Esophagus mucosa (tissue), 1 donor: ENCODE measurements at places on chromosomes 1 and 21. TPM values are rescaled to one million over a fixed set of nuclear protein-coding genes. Genes with fewer than 3 reads are reported as not detected.

DNA sequence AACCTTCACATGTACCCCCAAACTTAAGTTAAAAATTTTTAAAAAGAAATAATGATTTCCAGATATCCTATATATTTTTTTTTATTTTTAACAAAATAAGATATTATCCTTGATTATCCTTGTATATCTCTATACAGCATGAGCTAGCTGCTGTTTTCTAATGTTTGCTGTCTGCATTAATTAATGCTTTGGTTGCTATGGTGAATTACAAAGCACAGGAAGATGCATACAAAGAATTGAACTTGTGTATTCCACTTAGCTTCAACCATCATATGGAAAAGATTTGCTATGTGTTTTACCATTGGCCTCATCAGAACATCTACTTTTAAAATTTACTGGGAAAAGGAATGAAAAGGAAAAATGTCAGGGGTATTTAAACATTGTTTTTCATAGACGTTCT is 35.4 kb downstream of the VPS45 start:
- ATAC-seq, result no peak

DNA sequence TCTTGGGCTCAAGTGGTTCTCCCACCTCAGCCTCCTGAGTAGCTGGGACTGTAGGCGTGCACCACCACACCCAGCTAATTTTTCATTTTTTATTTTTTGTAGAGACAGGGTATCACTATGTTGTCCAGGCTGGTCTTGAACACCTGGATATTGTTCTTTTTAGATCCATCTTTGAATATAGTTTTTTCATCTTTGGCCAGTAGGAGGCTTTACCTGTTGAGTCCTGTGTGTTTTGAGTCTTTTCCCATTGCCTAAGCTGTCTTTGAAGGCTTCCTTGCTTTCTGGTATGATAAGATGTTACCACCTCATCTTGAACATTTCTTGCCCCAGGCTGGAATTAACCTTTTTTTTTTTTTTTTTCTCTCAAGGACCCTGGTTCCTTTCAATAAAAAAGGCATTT is 387.8 kb upstream of the RUNX1 start:
- ATAC-seq, result no peak

DNA sequence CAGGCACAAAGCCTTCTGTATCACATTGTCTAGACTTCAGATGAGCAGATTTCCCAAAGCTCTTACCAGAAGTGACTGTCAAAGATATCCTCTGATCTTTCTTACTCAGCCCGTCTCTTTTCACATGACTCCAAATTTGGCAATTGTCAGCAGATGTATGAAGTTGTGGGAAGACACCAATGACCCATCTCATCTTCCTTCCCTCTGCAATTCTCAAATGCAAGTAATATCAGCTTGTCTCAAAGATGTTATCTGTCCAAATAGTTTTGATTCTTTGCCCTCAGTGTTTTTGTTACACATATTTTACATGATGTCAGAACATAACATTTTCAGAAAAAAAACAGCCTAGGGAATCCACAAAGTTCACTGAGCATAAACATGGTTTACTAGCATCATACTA is 45.1 kb upstream of the RGS2 start:
- ATAC-seq, result no peak

DNA sequence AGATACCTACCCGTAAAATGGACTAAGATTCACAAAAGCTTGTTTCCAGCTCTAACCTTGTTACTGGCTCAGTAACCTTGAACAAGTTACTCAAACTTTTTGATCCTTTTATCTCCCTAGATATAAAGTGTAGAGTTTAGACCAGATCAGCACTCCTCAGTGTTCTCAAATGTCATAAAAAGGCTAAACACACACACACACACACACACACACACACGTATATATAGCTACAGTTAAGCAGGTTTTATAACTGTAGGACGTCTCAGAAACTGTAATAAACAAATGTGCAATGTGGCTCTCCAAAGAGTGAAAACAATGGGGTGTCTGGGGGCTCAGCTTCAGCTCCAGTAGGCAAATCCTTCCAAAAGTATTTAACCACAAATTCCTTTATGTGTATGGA is 34.0 kb downstream of the KCNJ15 start:
- ATAC-seq, result no peak

DNA sequence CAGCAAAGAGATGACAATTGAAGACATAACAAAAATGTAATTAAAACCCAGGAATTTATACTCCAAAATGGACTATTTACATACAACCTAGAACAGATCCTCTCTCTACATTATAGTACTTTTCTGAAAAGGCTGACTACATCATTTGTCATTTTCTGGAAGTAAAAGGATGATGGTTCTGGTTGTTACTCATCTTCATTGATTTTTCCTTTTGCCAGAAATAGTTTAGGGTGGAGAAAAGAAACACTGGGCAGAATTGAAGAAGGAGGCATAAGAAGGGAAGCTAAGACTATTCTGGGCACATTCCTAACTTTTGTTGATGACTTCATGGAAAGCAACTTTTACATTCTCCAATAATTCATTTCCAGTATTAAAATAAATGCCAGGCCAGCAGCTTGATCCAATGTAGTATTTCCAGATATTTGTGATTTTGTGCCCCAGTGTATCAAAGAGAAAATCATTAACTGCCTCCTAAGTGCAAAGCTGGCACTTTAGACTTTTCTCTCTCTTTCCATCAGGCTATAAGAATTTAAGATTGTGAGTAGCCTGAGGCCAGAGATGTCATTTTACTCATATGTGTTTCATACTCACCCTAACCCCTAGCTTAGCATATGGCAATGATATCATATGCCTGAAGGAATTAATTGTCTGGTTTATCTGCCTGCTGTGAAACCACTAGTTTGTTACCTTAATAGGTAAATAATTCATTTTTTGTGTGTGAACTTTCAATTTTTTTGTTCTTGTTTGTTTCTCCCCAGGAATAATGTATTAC is 369.5 kb upstream of the LYPLAL1 start:
- ATAC-seq, result no peak

DNA sequence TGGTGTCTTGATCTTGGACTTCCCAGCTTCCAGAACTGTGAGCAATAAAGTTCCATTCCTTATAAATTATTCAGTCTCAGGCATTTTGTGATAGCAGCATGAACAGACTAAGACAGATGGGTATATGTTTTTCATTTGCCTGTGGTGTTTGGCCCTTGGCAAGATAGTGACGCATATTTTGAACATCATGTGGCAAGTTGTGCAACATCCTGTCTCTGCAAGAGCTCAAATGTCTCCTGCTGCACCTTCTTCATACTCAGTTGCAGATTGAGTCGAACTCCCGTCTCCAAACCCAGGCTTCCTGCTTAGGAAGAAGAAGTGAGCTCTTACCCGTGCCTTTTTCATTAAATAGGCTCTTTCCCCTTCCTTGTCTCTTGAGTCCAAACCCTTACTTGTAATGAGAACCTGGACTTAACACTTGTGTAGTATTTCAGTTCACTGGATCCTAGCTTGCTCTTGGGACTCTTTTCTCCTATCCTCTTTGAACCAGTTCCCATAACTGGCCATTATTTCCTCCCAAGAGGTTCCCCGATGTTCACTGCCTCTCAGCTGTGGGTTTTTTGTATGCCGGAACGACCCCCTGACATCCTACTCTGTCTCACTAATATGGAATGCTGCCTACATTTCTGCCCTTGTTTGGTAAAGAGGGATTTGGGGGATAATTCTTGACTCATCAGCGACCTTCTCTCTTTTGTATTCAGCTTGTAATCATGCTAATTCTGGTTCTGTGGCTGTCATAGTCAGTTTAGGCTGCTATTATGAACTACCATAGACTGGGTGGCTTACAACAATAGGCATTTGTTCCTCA is 125.0 kb upstream of the KCNK2 start:
- no peak for ATAC-seq

- no peak for ATAC-seq
These were observed 232.5 kb downstream of the NCAM2 start for GRCh38 chr21:21230672-21231071.

GRCh38 chr1:149915429-149916192 is 2.0 kb downstream of the SV2A start:
- ATAC-seq, result no peak

- peak; percentile 45 for ATAC-seq
These were observed 4.4 kb downstream of the ACBD3 start for GRCh38 chr1:226181996-226182714.

DNA sequence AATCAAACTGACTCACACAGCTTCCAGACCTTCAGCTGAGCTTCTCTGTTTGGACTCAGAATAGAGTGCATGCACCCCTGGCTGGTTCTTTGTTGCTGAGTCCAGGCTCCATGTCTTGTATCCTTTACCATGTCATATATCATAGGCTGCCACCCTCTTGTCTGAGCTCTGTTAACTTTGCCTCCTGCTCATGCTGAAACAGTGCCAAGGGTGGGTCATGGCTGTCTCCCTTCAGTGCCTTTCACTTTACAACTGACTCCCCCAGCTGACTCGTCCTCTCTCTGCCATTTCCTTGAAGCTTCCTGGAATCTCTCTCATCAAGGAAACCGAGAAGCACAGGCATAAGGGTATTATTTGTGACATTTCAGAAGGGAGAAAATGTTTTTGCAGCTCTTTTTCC is 885.3 kb downstream of the TTLL7 start:
- no peak for ATAC-seq

Gene PLPP3
- 14.7 TPM for total RNA-seq

Gene CELA2A
- 0.36 TPM for total RNA-seq

Gene RNU5D-1
- total RNA-seq, result not detected

Gene TTC22
- total RNA-seq, result 113 TPM

Gene CRABP2
- 1,373 TPM for total RNA-seq

Gene ARMH1
- not detected for total RNA-seq

Gene GRIK3
- total RNA-seq, result 0.04 TPM
